ENCODE measurements at places on chromosomes 12 and 14.

GRCh38 chr12:80698847-80699542 is 8.4 kb upstream of the MYF6 start:
- no peak for DNase-seq

GRCh38 chr12:64730588-64730969 is 28.6 kb downstream of the GNS start:
- DNase-seq: no peak

DNA sequence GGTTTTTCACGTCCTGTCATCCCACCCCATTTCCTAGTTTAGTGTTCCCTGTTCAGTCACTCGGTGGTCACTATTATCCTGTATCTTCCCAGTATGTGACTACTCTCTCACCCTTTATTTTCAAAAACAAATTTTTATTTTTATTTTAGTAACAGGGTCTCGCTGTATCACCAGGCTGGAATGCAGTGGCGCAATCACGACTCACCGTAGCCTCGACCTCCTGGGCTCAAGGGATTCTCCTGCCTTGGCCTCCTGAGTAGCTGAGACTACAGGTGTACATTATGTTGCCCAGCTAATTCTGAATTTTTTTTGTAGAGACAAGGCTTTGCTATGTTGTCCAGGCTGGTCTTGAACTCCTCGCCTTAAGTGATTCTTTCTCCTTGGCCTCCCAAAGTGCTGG is 20.1 kb upstream of the PRICKLE1 start:
- no peak for DNase-seq

GRCh38 chr14:98181768-98182167 is 1090.2 kb downstream of the BCL11B start:
- no peak for DNase-seq

- DNase-seq: no peak
Observed at GRCh38 chr14:102616799-102617198, 24.4 kb downstream of the RCOR1 start.

DNA sequence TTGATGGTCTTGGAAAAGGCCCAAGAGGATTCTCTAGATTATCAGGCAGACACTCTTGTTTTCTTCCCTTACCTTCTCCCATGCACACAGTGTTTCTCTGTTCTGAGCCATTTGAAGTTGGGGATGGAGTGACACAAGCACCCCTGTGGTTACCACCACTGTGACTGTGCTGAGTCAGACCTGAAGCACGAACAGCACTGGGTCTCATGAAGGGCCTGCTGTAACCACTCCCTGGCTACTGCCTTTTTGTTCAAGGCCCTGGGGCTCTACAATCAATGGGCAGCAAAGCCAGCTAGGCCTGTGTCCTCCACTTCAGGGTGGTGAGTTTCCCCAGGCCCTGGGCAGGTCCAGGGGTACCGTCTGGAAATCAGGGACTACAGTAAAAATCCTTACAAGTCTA is 65.5 kb downstream of the TSPAN8 start:
- no peak for DNase-seq

DNA sequence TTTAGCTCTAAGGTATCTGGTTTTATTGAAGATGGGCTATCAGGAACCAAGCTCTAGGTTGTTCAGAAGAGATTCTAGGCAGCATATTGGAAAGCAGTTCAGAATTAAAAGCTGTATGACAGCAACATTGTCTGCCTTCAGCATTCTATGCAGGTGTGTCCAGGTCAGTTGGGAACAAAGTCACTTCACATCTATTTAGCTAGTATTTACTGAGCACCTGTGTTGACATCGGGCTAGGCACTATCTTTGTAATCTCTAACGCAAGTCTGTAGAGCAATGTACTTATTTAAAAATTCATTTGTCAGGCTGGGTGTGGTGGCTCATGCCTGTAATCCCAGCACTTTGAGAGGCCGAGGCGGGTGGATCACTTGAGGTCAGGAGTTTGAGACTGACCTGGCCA is 6.8 kb upstream of the EID3 start:
- DNase-seq: no peak

DNA sequence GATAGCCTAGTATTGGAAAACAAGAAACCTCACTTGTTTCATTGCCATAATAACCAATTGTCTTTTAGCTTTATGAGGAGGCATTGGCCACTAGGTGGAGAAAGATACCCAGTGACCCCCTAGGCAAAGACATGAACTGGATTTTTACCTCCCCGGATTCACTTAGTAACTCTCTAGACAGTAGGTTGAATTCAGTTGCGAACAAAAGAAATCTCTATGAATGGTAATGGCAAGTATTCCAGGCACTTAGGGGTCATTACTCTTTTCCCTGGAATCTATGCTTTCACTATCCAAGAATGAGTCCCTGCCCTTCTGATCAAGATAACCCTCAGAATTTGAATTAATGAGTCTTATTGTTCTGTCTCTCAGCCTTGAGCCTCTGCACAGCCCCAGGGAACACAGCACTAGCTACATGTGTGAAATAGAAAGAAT is 29.5 kb upstream of the RHOJ start:
- no peak for DNase-seq

GRCh38 chr12:42285431-42285830 is 40.5 kb downstream of the ZCRB1 start:
- DNase-seq: no peak

DNA sequence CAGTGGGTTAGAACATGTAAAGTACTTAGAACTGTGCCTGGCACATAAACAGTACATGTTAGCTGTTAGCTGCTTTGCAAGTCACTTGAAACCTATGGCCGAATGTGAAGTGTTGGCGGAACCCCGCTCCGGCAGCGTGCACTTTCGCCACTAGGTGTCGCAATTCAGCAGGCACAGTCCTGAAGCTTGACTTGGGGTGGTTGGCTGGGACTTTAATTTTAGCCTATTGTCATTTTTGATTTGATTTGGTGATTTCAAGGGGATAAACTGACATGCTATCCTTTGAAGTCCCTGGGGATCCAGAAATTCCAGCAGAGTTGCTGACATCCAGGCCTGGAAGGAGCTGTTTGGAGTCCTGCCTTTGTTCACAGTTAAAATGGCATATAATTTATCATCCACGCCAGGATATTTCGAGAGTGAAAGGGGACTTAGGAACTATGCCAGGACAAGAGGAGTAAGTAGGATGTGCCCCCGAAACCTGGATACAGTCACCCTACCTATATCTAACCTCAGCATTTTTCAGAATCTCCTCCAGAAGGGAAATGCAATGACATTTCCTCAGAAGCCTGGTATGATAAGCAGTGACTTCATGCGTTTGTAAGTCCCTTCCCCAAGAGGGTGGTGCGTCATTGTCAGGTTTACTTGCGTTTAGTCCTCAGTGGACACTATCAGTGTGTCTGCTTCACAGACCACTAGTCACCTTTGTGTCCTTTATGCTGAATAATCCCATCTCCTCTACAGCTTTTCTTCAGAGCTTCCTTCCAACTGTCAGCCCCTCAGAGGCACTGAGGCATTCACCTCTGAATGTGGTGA is 3.5 kb upstream of the TSPAN9 start:
- DNase-seq: no peak

GRCh38 chr14:43649508-43649907 is 857.6 kb downstream of the FSCB start:
- DNase-seq: no peak

DNA sequence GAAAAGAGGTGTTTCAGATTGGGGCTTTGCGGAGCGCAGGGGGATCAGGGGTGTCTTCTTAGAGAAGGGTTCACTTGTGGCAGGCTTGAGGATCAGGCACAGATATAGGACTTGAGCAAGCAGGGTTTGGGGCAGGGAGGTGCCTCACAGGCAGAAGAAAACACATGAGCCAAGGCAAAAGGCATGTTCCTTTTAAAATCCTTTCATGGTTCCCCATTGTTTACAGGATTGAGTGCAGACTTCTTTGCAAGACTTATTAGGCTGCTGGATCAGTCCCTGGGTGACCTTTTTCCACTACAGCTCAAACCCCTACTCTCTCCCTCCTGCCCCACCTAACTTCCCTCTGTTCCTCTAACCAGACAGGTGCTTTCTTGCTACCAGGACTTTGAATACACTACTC is 19.7 kb downstream of the HSPB8 start:
- DNase-seq: no peak

DNA sequence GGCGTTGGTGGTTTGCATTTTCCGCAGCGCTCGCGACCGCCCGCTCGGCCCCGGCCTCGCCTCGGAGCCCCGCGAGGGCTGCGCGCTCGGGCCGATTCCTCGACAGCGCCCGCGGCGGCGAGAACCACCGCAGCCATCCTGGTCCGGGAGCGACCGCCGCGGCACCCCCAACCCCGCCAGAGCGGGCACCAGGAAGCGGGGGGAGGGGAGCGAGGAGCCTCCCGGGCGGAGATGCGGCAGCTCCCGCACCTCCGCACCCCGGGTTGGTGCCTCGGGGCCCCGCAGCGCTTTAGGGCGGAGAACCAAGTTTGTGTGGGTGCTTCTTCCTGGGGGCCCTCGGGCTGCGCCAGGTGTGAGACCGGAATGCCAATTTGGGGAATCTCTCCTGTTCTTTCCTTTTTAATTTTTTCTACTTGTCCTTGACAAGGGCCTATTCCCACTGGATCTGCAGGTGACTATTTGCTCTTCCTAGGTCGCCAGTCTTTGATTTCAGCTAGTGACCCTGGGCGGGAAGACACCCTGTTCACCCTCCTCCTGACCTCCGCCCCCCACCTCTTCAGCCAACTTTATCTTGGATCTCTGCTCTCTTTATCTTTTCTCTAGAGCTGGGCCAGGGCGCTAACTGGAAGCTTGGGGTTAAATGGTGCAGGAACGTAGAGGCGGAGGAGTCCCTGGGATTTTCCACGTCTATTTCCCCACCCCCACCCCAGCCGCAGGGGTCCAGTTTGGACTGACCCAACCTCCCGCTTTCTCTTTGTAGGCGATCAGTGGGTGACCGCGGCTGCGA is at the start of gene SOCS2:
SOCS2 (plus strand) TSS at position 751 of the 787 bp plus-strand sequence. CDS start 223 bp downstream, outside the sequence.
- no peak for DNase-seq

GRCh38 chr14:74838166-74838565 is 37.8 kb downstream of the PROX2 start:
- no peak for DNase-seq

DNA sequence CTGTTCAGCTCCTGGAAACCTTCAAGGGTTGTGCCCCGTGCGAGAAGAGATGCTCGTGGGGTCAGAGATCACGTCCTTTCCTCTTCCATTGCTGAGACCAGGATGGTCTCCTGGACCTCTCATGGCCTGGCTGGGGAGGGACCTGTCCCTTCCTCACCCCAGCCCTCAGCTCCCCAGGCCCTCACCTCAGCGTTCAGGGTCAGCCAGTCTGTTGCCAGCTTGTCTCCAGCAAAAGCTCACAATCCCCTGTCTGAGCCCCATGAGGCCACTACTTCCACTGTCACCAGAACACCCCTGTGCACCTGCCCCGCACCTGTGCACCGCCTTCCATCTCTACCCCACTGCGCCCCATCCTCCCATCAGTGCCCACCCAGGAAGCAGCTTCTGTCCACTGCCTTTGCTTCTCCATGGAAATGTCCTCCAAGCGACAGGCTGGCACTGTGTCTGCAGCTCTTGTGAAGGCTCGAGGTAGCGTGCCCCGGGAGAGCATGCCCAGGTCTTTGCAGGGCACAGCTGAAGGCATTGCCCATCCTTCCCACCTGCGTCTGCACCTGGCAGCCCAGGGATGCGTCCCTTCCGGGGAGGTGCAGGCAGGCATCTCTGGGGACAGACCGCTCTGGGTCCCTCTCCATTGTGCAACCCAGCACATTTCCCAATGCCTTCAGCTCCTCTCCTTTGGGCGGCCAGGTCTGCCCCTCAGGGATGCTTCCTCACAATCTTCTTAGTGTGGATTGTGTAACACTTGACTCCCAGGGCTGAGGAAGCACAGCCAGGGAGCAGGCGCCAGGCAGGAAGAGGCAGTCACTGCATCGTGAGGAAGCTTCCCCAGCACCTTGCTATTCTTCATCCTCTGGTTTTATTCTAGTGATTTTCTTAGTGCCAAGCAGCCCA is 179.6 kb downstream of the ADGRD1 start:
- no peak for DNase-seq

DNA sequence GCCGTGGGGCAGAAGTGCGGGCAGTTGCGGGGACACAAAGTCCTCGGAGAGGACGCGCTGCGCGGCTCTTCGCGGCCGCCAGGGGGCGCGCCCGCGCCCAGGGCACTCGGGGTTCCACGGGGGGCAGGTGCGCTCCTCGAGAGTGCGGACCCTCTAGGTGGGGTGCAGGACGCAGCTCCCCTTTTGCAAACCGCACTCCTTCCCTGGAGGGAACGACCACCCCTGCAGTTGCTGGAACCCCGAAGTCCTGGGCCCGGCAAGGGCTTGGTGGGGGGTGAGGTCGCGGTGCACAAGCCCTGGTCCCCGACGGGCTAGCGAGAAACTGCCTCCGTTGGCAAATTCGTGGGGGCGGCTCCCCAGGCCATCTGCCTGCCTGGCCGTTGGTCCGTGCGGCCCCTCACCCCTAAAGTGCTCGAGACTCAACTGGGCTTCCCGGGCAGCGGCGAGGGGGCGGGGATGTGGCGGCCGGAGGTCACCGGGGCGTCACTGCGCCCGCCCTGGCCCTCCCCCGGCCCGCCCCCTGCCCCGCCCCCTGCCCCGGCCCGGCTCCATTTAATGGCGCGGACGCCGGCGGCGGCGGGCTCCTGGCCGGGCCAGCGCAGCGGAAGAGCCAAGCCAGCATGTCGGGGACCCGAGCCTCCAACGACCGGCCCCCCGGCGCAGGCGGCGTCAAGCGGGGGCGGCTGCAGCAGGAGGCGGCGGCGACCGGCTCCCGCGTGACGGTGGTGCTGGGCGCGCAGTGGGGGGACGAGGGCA is at the start of gene ADSS1:
ADSS1 (plus strand) TSS at position 579 of the 756 bp plus-strand sequence; CDS start at position 621, 42 bp downstream.
- no peak for DNase-seq

- DNase-seq: no peak
Observed at GRCh38 chr12:466762-467161, 7.0 kb downstream of the B4GALNT3 start.

DNA sequence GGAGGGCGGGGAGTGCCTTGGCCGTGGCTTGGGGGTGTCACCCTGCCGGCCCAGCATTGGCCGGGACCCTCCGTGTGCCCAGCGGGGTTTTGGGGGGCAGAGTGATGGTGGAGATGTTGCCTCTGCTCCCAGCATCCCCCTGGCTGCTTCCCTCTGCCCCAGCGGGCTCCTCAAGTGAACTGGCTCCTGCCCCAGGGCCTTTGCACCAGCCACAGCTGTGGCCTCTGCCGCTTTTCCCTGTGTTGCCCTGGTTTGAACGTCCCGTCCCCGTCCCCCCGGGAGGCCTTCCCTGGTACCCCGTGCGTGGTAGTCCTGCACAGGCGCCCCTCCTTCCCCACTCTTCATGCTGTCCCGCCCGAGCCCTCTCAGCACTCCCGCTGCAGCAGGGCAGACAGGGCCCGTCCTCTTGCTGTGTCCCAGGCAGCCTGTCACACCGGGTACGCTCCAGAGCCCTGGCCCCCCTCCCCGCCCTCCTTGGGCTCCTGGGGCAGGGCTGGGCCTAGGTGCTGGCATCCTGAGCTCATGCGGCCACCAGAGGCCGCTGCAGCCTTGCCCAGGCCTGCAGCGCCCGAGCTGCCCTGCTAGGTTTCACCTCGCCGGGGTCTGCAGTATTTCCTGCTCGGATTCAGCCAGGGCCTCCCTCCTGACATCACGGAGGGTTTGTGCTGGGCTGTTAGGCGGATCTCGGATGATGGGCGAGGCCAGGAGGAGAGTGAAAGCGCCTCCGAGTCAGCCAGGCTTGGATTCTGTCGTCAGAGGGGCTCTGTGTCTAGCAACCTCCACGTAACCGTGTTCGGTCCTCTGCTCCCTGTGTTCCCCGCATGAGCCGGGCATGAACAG is 9.5 kb downstream of the NOC4L start:
- DNase-seq: peak; percentile 32

Data from skeletal muscle cell (primary cell).